Stimulated activated CD4-positive, alpha-beta T cell treated with anti-CD3 and anti-CD28 coated beads, Interleukin-1b, Interleukin-23, amount 100 ng/mL, for 4 hours (primary cell): ENCODE measurements at places on chromosomes 5 and 9.

GRCh38 chr9:31697956-31698355 lies 686.5 kb upstream of the ACO1 start:
- DNase-seq: no peak

DNA sequence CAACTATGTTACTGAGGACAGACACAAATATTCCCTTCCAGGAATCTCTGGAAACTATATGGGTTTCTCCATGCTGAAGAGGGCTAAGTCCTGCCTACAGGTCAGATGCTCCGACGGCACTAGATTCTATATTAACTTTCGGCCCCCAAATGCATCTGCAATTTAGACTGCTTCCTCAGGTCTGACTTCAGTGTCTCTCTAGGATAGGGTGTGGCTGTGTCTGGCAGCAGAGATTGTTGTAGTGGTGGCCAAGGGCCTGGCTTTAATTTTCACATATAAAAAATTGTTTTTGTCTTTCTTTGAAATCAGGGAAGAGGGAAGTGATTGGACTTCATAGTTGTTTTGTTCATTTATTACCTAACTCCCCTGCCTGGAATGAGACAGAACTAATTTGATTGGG lies 101.8 kb downstream of the PJA2 start:
- DNase-seq: no peak

- no peak for DNase-seq
These were observed 88.1 kb downstream of the FANCC start for GRCh38 chr9:95229230-95229915.

- DNase-seq: no peak
These were observed 26.6 kb downstream of the RUSC2 start for GRCh38 chr9:35516479-35516878.

DNA sequence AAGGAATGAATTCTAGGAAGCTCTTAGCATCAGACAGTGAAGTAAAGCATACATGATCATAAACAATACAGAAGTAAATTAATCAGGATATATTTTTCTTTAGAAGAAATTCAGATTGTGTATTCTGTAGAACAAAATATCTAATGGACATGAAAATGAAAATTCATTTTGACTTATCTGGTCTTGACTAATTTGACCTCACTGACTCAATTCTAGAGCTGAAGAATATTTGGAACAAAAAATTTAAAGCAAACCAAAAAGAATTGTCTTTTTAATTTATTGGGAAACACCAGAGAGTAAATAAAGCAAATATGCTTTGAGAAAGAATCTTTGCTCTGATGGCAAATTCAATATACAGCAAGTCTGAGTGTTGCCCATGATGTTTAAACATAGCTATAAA lies 2.8 kb upstream of the PPP2CA start:
- DNase-seq: no peak

DNA sequence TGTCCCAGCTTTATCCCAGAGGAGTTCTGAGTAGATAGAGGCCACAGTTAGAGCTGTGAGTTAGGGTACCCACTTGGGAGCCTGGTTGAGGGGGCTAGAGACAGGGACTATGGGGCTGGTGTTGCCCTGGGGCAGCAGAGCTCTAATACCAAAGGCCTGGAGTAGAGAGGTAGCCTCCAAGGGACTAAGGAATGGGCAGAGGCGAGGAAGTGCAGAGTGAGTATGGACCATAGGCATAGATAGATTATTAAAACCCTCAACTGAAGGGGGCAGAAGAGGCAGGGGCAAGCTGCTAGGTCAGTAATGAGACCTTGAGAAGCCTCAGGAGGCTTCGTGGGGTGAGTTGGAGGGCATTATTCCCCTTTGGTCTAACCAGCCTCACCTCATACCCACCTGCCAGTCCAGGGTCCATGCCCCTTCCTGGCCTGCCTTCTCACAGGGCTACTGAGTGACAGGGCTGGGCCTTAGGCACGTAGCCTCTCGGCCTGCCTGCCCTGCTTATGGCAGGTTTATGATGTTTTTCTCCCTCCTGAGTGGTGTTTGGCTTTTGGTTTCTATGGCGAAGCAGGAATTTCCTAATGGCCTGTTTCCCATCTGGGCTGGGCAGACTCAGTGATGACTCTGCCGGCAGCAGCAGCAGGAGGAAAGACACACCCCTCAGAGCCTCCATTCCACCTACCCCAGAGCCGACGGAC lies 8.0 kb downstream of the PDLIM4 start:
- no peak for DNase-seq

GRCh38 chr5:13354611-13355010 lies 589.9 kb downstream of the DNAH5 start:
- DNase-seq: no peak

GRCh38 chr5:119949426-119949999 lies 320.2 kb downstream of the FAM170A start:
- DNase-seq: no peak

DNA sequence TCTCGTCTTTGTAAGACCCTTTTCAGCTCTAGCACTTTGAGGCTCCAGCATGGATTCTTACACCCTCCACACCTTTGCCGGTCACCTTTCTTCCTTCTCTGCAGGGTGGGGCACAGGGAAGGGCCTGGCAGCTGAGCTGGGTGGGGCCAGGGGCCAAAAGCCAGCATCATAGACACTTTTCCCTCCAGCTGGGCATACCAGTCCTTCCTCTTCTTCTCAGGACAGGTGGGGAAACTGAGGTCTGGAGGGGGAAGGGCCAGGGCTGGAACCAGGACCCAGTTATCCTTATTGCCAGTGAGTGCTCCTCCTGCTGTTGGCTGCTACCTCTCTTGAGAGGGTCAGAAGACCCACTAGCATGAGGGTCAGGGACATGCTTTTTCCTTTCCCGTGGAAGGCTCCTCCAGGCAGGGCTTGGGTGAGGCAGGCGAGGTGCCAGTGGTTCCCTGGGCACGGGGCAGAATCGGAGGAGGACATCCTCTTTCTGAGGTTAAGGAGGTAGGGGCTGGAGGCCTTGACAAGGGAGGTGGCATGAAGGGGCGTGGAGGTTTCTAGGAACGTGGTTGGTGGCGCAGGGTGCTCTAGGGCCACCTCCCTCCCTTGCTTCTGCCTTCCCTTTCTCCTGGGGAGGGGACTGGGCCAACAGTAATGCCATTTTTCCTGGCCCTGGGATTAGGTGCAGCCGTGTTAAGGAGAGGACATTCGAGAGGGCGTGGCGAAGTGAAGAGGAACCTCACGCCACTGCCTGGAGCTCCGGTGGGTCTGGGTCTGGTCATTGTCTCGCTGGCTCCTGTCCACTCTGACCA lies at the start of gene NDST1:
NDST1 (plus strand) TSS at position 658 of the 803 bp plus-strand sequence. CDS start 13,124 bp downstream, outside the sequence.
- no peak for DNase-seq

DNA sequence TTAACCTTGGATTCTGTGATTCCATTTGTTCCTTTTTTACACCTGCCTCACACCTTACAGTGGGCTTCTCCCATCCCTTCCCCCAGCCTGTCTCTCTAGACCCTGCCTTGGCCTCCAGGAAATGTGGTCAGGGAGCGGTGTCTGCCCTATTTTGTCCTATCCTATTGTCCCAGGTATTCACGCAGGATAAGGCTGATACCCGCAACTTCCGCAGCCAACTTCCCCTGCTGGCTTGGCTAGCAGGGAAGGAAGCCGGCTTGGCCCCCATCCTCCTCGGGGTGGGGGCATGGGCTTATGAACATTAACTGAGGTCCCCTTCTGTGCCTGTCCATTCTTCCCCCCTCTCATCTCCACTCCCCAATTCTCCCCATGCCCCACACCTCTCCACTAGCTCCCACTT lies 3.5 kb downstream of the CSF1R start:
- no peak for DNase-seq

GRCh38 chr5:7659420-7659819 lies 191.5 kb downstream of the CFAP90 start:
- no peak for DNase-seq

GRCh38 chr9:25571491-25571890 lies 106.8 kb downstream of the TUSC1 start:
- no peak for DNase-seq

DNA sequence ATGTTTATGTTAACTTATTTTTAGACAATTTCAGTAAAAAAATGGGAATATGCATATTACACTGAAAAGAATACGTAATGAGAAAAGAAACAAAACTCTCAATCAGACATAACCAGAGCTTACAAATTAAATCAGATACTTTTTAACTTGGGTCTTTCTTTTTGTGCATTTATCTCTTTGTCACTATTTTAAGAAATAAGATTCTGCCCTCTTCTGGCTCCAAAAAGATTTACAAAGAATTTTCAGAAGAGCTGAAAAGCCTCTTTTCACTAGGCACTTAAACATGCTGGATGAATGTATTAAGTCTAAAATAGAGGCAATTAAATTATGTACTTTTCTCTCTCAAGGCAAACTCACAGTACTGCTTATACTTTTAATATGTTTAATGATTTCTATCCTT lies 55.5 kb downstream of the CEP120 start:
- no peak for DNase-seq

GRCh38 chr9:108382310-108382709 lies 473.5 kb downstream of the ACTL7B start:
- no peak for DNase-seq

DNA sequence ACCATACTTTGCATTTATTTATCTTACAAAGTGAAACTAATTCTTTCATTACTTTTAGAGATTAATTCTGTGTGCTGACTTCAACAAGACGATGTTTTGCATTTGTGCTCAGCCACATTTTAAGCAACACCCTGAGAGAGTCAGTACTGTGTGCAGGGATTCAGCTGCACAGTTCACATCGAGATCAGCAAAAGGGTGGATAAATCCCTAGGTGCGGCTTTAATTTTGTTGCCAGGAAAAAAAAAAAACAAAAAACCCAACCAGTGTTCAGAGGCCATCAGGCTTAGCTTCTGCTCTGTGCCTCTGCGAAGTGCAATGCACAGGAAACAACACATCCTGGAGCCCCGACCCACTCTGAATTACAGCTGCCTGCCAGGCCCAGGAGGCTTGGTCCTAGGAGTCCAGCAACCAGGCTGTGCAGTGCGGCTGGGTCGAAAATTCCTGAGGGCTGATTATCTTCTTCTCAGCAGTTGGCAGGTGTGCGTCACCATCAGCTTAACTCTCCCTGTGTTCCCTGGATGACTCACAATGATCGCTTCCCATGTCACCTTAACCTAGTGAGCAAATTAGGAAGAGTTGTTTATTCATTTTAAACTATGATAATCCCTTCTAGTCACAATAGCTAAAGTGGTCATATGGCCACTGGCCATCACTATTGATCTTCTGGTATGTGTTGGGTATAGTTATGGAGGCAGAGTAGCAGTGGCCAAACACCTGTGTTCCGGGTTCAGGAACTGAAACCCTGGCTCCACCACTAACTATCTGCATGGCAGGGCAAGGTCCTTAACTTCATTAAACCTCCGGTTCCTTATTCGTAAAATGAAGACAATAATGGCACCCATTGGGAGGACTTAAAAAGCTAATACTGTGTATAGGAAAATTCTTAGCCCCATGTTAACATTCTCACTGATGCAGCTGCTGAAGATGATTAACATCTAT lies 31.2 kb upstream of the NDUFB6 start:
- no peak for DNase-seq

DNA sequence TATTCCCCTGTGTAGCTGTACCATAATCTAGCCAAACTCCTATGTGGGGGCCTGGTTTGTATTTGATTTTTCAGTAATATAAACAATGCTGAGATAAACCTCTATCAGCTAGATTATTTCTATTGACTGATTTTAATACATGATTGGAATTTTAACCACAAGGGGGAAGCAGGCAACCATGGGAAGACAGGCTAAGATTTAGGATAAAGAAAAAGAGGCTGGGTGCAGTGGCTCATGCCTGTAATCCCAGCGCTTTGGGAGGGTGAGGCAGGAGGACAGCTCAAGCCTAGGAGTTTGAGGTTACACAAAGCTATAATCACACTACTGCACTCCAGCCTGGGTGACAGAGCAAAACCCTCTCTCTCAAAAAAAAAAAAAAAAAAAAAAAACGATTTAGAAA lies 18.1 kb upstream of the GPX3 start:
- no peak for DNase-seq

DNA sequence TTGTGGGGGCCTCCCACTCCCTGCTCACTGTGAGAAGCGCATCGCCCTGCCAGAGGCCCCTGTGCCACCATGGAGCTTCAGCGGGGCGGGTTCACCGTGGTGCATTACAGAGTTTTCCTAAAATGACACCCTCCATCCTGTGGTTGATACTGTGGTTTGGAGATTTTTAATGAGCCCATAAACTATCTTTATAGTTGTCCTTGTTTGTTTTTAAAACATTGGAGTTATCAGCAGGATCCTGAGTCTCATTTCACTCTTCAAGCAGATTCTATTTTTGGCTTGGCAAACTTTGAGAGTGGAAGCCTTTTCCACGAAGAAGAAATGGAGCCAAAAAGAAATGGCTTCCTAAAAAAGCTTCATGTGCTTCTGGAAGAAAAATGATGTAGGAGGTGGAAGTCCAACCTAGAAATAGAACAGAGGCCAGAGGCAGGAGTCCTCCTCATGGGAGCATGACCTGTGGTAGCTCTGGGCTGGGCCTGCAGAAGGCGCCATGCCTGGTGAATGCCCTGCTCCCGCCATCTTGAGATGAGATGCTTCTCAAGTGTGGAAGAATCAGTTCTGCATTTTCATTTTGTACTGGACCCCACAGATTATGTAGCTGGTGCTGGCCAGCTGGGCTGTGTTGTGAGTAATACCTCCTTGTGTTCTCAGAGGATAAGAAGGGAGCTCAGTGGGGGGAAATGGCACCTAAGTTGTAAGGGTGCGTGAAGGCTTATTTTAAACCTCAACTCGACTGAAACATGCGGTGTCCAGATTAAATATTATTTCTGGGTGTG lies 79.0 kb upstream of the RAI14 start:
- no peak for DNase-seq

DNA sequence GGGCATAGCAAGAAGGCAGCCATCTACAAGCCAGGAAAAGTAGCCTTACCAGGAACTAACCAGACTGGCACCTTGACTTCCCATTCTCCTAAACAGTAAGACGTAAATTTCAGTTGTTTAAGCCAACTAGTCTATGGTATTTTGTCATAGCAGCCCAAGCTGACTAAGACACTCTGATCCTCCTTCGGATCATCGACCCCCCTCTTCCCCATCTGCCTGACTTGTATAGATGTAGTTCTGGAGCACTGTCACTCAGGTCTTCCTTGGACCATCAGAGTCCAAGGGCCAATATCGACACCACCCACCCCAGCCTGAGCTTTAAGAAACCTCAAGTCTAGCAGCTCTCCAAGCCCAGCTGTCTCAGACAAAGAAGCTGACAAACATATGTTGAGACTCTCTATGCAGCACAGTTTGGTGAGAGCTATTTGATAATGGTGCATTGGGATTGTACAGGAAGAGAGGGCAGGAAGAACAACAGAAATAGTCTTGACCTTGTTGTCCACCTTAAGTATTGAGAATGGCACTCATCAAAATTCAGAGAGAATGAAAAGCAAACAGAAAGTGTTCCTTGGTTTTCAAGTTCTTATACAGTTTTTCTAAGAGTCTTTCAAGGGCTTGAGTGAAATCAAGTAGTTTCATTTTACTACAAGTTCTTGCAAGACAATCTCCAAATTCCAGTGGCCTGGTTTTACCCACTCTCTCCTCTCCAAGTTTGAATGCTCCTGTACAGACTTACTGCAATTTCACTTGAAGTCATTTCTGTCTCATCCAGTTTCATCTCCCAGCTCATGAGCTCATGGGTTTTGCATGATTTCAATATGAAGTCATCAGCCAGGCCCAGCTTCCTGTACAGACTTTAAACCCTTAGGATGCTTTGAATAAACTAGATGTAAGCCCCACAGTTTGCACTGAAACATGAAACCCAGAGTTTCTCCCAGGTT lies 122.3 kb upstream of the RAI14 start:
- no peak for DNase-seq
